Panc1 (cell line): ENCODE measurements at places on chromosomes 1 and 21. TPM values are rescaled to one million over a fixed set of nuclear protein-coding genes. Genes with fewer than 3 reads are reported as not detected.
A peak's percentile ranks its signal among the peaks of the same experiment; 100 is the strongest.

GRCh38 chr1:44536357-44537209, 131.5 kb downstream of the RNF220 start:
- DNase-seq: no peak

DNA sequence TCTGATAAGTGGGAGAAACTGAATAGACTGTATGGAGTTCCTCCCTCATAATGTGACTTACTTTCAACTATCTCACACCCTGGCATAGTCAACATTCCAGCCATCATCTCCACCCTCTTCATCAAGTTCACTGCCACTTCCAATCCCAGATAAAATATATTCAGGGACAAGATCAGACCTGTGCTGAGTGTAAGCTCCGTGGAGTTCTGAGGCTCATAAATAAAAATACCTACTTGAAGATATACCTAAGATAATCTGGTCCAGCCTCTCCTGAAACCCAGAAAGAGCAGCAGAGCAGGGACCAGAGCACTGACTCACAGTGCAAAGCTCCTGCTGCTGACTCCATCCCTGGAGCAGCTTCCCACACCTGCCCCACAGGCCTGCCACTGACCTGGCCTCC, 1.7 kb upstream of the LCE7A start:
- no peak for DNase-seq

GRCh38 chr1:62335656-62336055, 16.4 kb upstream of the KANK4 start:
- no peak for DNase-seq

DNA sequence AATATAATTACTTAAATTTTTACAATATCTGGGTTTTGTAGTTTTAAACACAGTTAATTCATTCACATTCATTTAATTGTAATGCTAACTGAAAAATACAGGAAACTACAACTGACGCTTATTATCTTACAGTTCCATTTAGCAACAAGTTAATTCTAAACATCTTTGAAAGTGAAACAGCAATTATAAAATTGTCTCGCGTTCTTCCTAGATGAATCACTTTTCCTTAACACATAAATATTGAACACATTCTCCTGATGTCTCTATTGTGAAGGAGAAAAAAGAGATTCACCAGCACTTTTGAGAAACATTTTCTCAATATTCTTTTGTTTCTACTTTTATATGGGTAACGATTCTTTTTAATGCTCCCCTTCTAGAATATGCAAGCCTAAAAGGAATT, 6.4 kb downstream of the PTGFR start:
- DNase-seq: no peak

TRNP1 gene
- 81.2 TPM for total RNA-seq

LCE2B gene
- not detected for total RNA-seq

GRCh38 chr1:228166170-228166936, 749 bp downstream of the IBA57 start:
- peak; percentile 48 for DNase-seq

C4BPA gene
- 0.26 TPM for total RNA-seq

DNA sequence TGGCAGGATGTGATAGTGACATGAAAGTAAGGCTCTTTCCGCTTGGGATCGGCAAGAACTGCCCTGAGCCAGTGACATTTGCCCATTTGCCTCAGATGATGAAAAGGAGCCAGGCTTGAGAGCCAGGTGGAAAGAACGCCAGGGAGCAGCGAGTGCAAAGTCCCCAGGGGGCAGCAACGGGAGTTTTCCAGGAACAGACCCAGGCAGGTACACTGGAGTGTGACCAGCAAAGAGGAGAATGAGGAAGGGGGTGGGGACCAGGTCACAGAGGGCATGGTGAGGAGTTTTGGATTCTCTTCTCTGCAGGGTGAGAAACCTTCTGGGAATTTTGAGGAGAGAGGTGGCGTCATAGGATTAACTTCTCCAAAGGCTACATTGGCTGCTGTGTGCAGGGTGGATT, 10.8 kb upstream of the ETS2 start:
- no peak for DNase-seq

AMY1C gene
- not detected for total RNA-seq

MATN1 gene
- 0.59 TPM for total RNA-seq

CAMK1G gene
- not detected for total RNA-seq

DISC1 gene
- total RNA-seq: 0.36 TPM

DNA sequence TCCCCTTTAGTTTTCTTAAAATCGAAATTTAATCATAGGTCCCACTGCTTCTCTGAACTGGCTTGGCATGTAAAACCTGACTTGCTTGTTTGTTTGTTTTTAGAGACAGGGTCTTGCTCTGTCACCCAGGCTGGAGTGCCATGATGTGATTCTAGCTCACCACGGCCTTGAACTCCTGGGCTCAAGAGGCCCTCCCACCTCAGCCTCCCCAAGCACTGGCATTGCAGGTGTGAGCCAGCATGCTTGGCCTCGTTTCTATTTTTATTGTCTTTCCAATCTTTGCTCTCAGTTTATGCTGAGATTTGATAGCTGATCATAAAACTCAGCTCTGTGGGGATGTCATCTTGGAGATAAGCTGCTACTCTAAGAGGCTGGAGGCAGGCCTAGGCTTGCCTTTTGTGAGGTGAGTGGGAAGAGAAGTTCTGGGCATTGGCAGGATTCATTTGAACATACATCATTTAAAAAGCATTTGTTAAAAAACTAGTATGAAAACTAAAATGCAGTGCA, 51.5 kb upstream of the GCLM start:
- no peak for DNase-seq

GRCh38 chr1:198472997-198473396, 67.5 kb downstream of the ATP6V1G3 start:
- no peak for DNase-seq

AGMAT gene
- 3.1 TPM for total RNA-seq

- DNase-seq: no peak
These were observed 57.9 kb downstream of the RASAL2 start for GRCh38 chr1:178151831-178152230.

GRCh38 chr21:32476661-32477423, 64.3 kb downstream of the EVA1C start:
- DNase-seq: no peak

DNA sequence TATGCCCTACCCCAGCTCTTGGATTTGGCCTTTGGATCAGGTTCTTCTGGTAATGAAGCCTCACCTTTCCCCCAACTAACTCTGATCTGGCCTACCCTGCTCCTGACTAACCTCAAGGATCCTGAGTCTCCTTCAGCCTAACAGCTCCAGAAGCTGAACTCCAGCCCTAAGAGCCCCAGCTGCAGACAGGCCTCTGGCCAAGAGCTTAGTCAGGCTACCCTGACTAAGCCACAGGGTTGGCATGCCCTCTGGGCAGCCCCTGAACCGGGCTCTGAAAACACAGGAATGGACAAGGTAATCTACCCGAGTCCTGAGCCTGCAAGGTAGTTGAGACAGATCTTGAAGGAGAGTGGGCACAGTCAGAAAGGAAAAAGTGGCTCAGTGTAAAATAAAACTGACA, 29.4 kb downstream of the COA7 start:
- DNase-seq: no peak

GRCh38 chr1:227747382-227747781, 12.1 kb downstream of the SNAP47 start:
- no peak for DNase-seq
